ENCODE measurements at places on chromosomes 4 and X. TPM values are rescaled to one million over a fixed set of nuclear protein-coding genes. Genes with fewer than 3 reads are reported as not detected.

SPATA4 gene
- total RNA-seq, result not detected

NDNF gene
- 51.1 TPM for total RNA-seq

ITGB1BP2 gene
- total RNA-seq, result 80.2 TPM

GAGE13 gene
- total RNA-seq, result not detected

VCX3A gene
- not detected for total RNA-seq
